SJSA1 (cell line): ENCODE measurements at places on chromosomes 11 and 22.

GRCh38 chr11:128305588-128305987 lies 281.8 kb downstream of the ETS1 start:
- H3K27ac ChIP-seq: no peak overlapping the region
- H3K4me3 ChIP-seq: no peak overlapping the region
- H3K36me3 ChIP-seq: no peaks in the 10 kb centered on the region

DNA sequence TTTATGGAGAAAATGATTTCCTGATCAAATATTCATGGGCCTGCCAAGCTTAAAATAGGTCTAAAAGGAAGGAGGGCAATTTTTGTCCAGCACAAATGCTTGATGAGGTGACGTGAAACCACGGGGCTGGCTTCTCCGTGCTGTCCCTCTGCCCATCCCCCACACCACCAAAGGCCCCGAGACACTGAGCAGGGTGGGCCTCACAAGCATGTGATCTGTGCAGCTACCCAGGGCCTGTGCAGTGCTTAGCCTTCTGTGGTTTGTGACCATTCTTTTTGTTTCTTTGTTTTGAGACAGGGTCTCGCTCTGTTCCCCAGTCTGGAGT lies 94.8 kb upstream of the RTL6 start:
- H3K4me1 ChIP-seq: no peaks in the 10 kb centered on the region; the same call in 1 of the 2 replicates
- no peaks in the 10 kb centered on the region for H3K36me3 ChIP-seq
- no peak overlapping the region for H3K4me3 ChIP-seq

DNA sequence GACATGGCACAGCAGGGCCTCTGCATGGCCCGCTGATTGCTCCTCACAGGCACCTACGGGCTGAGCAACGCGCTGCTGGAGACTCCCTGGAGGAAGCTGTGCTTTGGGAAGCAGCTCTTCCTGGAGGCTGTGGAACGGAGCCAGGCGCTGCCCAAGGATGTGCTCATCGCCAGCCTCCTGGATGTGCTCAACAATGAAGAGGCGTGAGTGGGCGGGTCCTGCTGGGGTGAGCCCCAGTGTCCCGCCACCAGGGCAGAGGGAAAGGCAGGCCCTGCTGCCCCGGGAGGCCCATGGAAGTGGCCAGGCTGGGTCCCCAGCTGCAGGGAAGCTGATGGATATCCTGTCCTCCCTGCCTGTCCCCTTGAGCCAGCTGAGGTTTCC lies 18.6 kb upstream of the DGCR8 start:
- H3K4me1 ChIP-seq: peaks cover 4% of the 10 kb centered on the region; the same call in 1 of the 2 replicates
- no peaks in the 10 kb centered on the region for H3K27me3 ChIP-seq
- H3K4me3 ChIP-seq: no peak overlapping the region
- H3K27ac ChIP-seq: no peak overlapping the region

GRCh38 chr11:117887431-117888138 lies 11.1 kb upstream of the FXYD6 start:
- H3K4me1 ChIP-seq: no peaks in the 10 kb centered on the region
- no peak overlapping the region for H3K27ac ChIP-seq
- no peak overlapping the region for H3K4me3 ChIP-seq
- DNase-seq: no peak
- H3K27me3 ChIP-seq: no peaks in the 10 kb centered on the region

GRCh38 chr11:17845431-17845881 lies 110.9 kb downstream of the KCNC1 start:
- H3K4me1 ChIP-seq: no peaks in the 10 kb centered on the region
- H3K4me3 ChIP-seq: no peak overlapping the region
- H3K27me3 ChIP-seq: no peaks in the 10 kb centered on the region
- no peaks in the 10 kb centered on the region for H3K36me3 ChIP-seq
- DNase-seq: no peak

DNA sequence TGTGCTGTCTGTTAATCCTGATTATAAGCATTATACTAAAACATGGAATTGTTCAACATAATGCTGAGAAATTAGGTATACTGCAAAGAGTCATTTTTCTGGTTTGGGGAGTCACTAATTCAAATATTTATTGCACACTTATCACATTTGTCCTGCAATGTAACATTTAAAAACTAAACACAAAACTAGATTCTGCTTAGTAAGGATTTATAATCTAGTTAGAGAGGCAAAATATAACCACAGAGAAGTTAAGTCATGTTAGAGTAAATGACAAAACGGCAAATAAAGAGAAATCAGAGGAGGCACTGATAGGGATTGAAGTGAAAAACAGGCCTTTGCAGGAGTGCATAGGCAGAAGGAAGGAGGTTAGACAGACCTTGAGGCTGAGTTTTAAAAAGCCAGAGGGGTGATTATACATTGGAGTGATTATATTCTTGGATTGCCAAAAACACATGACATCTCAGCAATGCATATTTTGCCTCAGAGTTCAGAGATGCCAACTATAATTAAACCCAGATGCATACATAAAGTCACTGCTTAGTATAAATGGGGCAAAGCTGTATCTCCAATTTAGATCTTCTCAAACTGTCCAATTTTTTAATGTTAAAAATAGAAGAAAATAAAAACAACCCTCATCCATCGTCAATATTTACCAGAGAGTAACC lies 49.7 kb downstream of the CCDC34 start:
- H3K36me3 ChIP-seq: no peaks in the 10 kb centered on the region
- H3K4me3 ChIP-seq: no peak overlapping the region
- H3K4me1 ChIP-seq: peaks cover 7% of the 10 kb centered on the region
- no peaks in the 10 kb centered on the region for H3K27me3 ChIP-seq
- no peak for DNase-seq

DNA sequence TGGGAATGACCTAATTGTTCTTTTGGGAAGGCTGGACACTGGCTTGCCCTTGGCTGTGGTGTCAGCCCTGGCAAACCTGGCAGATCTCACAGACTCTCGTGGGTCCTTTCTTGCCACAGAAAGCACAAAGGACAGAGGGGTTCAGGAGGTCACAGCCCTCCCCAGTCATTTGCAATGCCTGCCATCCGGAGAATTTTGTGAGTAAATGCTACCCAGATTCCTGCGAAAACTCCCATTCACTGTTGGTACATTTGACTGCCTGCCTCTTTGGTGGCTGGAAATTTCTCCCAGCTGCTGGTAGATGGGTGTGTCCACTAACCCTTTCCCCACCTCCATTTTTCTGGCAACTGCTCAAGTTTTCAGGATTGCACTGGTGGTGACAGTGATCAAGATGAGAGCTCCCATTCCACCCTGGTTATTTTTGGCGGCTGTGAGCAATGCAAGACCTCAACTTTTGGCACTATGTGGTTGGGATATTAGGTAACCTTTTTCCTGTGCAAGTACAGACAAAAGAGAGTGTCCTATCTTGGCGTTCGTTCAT lies 155.7 kb downstream of the NAV2 start:
- no peaks in the 10 kb centered on the region for H3K27me3 ChIP-seq
- H3K4me1 ChIP-seq: no peaks in the 10 kb centered on the region
- H3K36me3 ChIP-seq: no peaks in the 10 kb centered on the region
- H3K27ac ChIP-seq: no peak overlapping the region
- DNase-seq: no peak

DNA sequence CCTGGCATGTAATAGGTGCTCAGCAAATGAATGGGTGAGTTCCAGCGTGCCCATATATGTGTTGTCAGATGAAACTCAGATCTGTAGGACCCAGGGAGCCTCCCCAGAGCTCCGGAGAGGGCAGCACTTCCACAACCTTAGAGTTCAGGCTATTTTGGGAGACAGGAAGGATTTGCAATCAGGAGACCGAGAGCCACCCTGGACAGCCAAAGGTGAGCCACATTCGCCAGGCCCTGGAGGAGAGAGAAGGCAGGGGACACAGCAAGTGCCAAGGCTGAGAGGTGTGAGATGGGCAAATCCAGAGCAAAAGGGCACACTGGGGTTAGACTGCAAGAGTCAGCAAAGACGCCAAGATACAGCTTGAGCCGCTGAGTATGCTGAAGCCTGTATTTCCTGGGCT lies 66.4 kb downstream of the CD82 start:
- H3K4me3 ChIP-seq: no peak overlapping the region
- peaks cover 21% of the 10 kb centered on the region for H3K27me3 ChIP-seq
- no peak for DNase-seq

DNA sequence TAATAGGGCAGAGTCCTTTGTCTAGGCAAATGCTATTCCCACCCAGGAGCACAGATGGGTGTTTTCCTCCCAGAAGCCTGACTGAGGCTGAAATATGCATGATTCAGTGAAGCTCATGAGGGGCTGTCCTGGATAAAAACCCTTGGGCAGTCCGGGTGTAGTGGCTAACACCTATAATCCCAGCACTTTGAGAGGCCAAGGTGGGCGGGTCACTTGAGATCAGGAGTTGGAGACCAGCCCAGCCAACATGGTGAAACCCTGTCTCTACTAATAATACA lies 48.6 kb upstream of the LMO2 start:
- H3K36me3 ChIP-seq: no peaks in the 10 kb centered on the region
- H3K27me3 ChIP-seq: no peaks in the 10 kb centered on the region
- no peak overlapping the region for H3K27ac ChIP-seq
- H3K4me3 ChIP-seq: no peak overlapping the region
- no peak for DNase-seq

DNA sequence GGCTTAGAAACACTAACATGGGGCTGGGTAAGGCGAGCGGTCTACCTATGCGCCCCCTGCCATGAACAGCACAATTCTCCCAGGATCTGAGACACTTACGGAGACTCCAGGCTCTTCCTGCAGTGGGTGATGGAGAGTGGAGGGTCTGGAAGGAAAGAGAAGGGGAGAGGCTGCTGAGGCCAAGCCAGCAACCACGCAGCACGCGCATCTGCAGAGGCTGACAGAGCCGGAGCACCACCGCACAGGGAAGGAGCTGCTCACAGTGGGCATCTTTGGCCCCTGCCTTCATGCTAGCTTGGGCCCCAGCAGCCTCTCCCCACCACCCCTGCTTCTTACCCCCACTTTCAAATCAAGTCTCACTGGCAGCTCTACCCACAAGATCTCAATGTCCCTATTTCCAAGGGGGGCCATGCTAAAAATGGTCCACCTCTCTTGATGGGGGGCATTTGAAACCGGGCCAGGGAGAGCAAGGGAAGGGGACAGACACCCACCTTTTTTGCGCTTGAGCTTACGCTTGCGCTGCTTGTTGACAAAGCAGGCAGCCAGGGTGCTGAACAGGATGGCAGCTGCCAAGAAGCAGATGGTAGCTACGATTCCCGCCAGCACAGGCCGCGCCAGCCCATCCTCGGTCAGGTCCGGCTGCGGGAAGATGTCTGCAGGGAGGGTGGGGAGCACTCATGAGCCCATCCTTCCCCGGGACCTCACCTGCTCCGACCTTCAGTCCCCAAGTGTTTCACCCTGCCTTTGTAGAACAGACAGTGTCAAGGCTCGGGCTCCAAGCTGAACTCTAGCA lies 34.5 kb downstream of the IGSF9B start:
- H3K27me3 ChIP-seq: no peaks in the 10 kb centered on the region
- H3K4me3 ChIP-seq: no peak overlapping the region
- no peaks in the 10 kb centered on the region for H3K36me3 ChIP-seq

DNA sequence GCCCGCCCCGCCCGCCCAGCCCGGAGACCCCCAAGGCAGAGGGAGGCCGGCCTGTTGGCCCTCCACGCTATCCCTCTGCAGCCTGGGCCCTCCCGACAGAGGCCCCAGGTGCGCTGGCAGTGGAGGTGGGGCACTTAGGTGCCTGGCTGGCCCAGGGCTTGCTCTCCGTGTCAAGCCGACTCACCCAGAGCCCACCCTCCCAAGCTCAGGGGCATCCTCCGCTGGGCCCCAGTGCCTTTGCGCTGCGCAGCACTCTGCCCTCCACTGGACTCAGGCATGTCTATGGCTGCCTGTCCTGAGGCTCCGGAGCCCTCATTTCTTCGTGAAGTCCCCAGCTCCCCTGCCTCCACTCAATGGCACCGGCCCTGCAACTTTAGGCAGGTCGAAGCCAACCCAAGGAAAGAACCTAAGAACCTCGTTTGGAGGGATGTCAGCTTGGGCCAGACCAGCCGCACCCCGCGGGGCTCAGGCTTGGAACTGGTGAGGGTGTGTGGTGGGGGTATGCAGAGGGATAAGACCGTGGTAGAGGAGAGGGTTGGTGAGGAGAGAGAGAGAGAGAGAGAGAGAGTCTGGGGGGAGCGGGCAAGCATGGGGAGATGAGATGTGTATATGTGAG lies 6.1 kb downstream of the SMIM45 start:
- no peak overlapping the region for H3K27ac ChIP-seq
- no peak for DNase-seq
- no peaks in the 10 kb centered on the region for H3K4me1 ChIP-seq
- H3K36me3 ChIP-seq: no peaks in the 10 kb centered on the region
- no peaks in the 10 kb centered on the region for H3K27me3 ChIP-seq

GRCh38 chr22:31871480-31871879 lies 72.9 kb upstream of the YWHAH start:
- peaks cover 29% of the 10 kb centered on the region for H3K36me3 ChIP-seq
- peaks cover 20% of the 10 kb centered on the region for H3K4me1 ChIP-seq
- no peak overlapping the region for H3K27ac ChIP-seq
- no peak for DNase-seq

- peaks cover 19% of the 10 kb centered on the region for H3K27me3 ChIP-seq
- no peak overlapping the region for H3K27ac ChIP-seq
- no peak for DNase-seq
- no peak overlapping the region for H3K4me3 ChIP-seq
- no peaks in the 10 kb centered on the region for H3K36me3 ChIP-seq
These were observed 22.2 kb upstream of the FGF19 start for GRCh38 chr11:69726019-69726418.

GRCh38 chr11:73331138-73331916 lies 23.3 kb downstream of the ARHGEF17 start:
- H3K27ac ChIP-seq: no peak overlapping the region
- peaks cover 30% of the 10 kb centered on the region for H3K4me1 ChIP-seq
- H3K4me3 ChIP-seq: no peak overlapping the region

DNA sequence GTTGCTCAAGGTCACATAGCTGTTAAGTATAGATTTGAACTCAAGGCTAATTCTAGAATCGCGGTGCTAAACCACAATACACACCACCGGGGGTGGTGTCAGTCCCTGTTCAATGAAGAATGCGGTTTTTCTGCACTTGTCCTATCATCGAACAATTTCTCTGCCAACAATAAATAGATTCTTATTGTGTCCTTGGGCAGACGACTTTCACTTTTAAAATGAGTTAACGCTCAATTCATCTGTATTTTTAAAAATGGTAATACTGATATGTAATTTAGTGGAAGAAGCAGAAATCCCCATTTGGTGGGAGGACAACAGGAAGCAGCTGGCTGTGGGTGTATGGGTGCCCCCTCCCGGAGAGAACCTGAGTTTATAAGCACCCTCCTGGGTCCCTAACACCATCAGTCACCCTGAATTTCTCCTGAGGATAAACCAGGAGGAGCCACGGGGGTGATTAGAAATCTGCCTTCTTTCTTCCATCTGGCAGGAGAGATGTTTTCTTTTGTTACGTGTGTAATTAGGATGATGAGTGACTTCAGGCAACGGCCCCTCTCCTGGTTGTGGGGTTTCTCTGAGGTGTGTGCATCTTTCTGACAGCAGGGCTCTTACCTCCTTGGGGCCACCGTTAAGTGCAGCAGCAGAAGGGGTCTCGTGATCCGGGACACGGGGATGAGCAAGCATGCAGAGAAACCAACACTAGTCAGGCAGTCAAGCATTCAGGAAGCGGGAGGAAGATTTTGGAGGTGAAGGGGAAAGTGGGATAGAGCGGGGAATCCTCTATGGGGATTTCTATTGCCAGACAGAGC lies 87.7 kb downstream of the GRAMD1B start:
- H3K4me3 ChIP-seq: no peak overlapping the region
- H3K27ac ChIP-seq: no peak overlapping the region
- no peaks in the 10 kb centered on the region for H3K36me3 ChIP-seq
- H3K27me3 ChIP-seq: no peaks in the 10 kb centered on the region
- no peak for DNase-seq

GRCh38 chr22:35409783-35410662 lies 10.1 kb downstream of the MCM5 start:
- no peaks in the 10 kb centered on the region for H3K4me1 ChIP-seq
- no peak overlapping the region for H3K4me3 ChIP-seq
- H3K36me3 ChIP-seq: peaks cover 95% of the 10 kb centered on the region
- no peaks in the 10 kb centered on the region for H3K27me3 ChIP-seq
